ENCODE measurements at places on chromosomes 6 and 20. TPM values are rescaled to one million over a fixed set of nuclear protein-coding genes. Genes with fewer than 3 reads are reported as not detected.
A peak's percentile ranks its signal among the peaks of the same experiment; 100 is the strongest.

DNA sequence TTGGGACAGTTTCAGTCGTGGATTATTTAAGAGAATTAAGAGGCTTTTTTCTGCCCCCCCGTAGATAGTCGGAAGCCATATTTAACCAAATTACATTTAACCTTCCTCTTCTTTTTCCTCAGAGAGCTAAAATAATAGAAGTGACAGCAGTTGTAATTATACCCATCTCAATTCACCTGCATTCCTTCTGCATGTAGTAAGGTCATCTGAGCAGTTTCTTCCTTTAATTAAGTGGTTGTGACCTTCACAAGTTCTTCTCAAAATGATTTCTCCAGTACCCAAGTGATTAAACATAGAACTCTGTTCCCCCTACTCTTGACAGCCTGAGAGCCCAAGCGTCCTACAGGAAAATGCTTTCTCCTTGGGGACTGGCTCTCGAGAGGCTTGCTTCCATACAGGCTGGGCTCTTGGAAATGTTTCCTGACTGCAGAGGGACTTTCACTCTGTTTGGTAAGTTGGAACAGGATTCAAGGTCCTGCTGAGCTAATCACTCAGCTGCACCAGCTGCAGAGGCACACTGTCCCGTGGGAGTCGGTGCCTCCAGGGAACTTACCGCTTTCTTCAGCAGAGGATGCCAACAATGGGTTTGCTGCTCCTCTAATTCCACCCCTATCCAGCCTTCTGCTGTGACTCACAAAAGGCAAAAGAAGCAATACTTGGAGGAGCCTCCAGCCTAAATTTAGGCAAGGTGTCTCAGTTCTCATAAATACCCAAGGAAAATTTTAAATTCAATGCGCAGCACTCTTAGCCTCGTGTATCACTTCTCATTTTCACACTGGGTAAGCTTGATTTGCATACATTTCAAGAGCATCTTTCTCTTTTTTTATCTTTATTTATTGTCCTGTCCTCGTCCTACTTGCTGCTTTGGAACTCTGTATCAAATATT lies 414.9 kb downstream of the KIF16B start:
- no peak for DNase-seq

DNA sequence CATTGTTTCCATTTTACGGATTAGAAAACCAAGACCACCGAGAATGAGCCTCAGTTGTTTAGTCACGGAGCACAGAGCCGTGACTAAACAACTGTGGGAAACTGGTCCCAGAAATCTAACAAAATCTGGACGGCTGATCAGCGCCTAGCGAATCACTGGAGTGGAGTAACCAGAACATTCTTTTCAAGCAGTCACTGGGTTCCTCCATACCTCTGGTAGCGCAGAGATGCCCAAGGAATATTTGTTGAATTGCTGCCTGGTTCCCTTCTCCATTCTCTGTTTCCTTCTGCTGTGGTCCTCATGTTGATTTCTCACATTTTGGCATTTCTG lies 62.0 kb downstream of the GPX5 start:
- no peak for DNase-seq

GRCh38 chr6:129102741-129103140 lies 219.8 kb downstream of the LAMA2 start:
- no peak for DNase-seq

- no peak for DNase-seq
Observed at GRCh38 chr6:29764422-29765196, 41.4 kb downstream of the HLA-F start.

DNA sequence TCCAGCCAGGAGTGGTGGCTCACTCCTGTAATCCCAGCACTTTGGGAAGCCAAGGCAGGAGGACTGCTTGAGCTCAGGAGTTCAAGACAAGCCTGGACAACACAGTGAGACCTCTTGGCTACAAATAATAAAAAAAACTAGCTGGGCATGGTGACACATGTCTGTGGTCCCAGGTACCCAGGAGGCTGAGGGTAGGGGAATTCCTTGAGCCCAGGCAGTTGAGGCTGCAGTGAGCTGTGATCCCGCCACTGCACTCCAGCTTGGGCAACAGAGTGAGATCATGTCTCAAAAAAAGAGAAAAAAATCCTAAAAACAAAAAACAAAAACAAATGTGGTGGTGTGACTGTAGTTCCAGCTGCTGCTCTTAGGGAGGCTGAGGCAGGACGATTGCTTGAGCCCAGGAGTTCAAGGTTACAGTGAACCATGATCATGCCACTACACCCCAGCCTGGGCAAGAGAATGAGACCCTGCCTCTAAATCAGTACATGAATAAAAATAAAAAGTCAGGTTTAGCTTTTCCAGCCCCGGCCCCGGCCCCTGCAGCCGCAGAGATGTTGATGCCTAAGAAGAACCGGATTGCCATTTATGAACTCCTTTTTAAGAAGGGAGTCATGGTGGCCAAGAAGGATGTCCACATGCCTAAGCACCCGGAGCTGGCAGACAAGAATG lies 13.5 kb upstream of the SNRPC start:
- DNase-seq = no peak

DNA sequence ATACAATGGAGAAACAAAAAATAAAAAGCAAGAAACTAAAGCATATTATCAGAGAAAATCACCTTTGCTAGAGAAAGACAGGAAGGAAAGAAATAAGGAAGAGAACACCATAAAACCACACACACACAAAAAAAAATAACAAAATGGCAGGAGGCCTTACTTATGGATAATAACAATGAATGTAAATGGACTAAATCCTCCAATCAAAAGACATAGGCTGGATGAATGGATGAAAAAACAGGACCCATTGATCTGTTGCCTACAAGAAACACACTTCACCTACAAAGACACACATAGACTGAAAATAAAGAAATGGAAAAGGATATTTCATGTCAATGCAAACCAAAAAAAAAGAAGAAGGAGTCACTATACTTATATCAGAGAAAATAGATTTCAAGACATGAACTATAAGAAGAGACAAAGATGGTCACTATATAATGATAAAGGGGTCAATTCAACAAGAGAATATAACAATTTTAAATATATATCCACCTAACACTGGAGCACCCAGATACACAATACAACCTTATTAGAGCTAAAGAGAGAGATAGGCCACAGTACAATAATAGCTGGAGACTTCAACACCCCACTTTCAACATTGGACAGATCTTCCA lies 693.6 kb downstream of the HACE1 start:
- no peak for DNase-seq

Gene USP49
- 11.4 TPM for polyA plus RNA-seq

Gene LY6G6C
- polyA plus RNA-seq = not detected

Gene SLC35D3
- 0.12 TPM for polyA plus RNA-seq

GRCh38 chr20:38156888-38157634 lies 8.0 kb downstream of the TGM2 start:
- DNase-seq = no peak

Gene OR2B6
- polyA plus RNA-seq = not detected

Gene KCNB1
- 0.63 TPM for polyA plus RNA-seq

Gene OR5V1
- polyA plus RNA-seq = not detected

- no peak for DNase-seq
Observed at GRCh38 chr6:14681699-14682487, 564.0 kb upstream of the JARID2 start.

DNA sequence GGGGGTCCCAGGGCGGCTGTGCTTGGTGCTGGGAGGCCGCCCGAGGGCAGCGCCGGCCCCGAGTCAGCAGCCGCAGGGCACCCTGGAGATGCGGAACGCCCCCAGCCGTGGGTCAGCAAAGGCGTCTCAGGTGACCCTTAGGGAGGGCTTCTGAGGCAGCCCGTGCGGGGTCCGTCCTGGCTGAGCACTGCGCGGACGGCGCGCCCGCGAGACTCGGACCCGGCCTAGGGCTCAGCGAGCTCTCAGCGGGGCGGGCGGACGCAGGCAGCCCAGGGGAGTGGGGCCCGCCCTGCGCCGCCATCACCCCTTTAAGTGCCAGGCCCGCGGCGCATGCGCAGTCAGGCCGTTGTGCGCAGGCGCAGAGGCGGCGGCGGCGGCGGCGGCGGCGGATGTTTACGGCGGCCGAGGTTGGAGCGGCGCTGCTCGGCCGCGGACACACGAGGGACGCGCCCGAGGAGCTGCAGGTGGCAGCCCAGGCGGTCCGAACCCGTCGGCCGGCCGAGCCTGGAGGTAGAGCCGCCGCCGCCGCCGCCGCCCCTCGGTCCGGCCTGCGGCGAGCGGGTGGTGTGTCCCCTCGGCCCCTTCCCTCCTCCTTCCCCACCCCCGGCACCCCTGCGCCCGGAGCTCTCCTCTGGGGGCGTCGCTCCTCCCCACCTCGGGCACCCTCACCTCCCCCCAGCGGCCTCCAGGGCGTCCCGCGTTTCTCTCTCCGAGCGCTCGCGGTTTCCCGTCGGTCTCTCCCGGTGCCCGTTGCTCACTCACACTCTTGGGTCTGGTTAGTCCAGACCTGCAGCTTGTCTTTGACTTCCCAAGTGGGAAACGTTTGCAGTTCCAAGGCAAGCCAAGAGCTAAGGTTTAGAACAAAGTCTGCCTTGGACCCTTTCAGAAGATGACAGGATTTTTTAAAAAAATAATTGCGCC lies at the start of gene PCMTD2:
Gene PCMTD2, plus strand, starts transcription at position 388 of the 921 bp plus-strand sequence. CDS start 4,218 bp downstream, outside the sequence.
- DNase-seq = peak; percentile 60

- DNase-seq = no peak
Observed at GRCh38 chr20:40965671-40966070, 63.0 kb upstream of the TOP1 start.

DNA sequence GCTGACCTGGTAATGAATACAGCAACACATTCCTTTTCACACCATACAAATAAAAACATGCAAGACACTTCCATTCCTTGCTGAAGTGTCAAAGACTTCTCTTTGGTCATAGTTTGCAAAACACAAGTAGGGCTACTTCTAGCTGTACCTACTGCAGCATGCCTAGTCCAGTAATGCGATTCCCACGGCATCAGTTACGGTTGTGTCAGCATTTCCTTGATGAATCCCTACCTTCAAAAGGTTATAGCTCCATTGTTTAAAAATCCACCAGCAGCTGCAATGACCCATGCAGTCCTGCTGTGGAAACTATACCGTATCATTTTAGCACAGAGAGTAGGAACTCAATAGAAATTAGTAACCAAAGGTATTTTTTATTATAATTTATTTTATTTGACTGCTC lies 1371.5 kb downstream of the EPHA7 start:
- peak; percentile 5 for DNase-seq

DNA sequence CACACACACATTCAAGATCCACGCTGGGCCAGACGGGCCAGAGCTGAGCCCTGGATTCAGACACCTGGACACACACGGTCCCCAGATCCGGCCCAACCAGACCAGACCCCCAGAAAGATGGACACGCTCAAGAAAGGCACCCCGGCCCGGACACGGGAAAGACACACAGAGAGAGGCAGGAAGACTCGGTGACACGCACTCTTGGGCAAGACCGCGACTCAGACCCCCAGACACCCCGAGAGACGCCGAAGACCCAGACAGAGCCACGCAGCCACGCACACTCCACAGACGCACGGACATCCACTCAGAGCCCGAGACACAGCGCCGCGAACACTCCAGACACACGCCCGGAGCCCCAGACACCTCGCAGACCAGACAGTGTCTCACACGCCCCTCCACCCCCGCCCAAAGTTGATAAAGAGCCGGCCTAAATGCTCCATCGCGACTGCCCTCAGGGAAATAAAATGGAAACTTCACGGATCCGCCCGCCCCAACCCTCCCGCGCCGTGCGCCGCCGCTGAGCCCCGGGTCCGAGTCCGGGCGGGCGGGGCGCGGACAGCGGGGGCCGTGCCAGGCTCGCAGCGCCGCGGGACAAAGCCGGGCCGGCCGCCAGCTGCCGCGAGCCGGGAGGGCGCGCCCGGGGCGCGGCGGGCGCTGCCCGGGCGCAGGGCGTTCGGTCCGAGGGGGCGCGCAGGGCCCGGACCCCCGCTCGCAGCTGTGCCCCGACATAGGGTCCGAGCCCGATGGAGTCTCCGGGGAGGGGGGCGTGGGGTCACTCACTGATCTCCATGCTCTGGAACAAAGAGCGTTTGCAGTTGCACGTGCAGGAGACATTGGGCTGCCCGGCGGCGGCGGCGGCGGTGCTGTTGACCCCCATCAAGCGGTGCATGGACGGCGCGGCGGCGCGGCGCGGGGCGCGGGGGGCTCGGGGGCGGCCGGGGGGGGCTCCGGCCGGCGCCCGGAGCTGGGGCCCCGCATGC lies 831 bp downstream of the PMEPA1 start:
- DNase-seq = no peak

Gene PEDS1
- polyA plus RNA-seq = 28.4 TPM

DNA sequence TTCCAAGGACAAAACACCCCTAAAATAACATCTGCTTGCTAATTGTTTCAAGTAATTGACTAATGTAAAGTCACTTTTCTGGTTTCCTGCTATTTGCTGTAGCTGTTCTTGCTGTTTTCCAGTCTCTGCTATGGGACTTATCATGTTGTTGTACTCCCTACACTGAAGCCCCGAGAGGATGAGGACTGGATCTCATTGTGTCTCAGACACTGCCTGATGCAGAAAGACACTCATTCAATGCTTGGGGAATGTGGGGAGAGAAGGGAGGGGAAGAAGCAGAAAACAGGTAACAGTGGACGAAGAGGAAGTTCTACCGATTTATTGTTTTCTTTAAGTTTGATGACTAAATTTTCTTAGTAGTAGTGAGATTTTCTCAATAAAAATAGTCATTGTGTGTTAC lies 79.8 kb downstream of the DOK5 start:
- no peak for DNase-seq

Measured in left renal pelvis (tissue), 4 donors.